Right renal pelvis (tissue), 4 donors: ENCODE measurements at places on chromosomes 1 and 21.

DNA sequence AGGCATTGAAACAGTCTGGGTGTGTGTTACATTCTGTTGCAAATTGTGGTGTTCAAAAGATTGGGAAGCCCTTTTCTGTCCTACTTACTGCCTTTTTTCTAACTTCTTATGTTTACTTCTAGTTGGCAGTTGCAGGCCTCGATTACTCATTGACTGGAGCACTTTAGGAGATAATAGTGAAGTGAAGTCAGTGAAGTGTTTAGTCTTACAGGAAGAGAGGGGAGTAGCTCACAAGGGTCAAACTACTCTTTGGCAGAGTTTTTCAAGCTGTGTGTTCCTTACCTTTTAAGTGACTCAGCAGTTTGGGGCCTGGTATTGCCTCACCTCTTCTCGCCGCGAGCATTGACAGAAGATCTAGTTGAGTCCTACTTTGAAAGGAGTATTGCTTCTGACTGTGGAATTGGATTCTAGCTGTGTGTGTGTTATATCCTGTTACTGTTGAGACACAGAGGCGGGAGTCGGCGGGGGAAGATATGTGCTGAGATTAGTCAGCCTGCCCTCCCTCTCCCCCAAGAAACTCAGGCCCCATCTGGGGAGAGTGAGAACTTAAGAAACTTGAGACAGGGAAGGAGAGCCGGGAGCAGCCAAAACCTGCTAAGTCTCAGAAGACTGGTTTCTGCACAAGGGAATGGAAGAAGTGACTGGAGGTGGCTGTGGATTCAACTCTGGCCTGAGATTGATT is 19.3 kb downstream of the AHCYL1 start:
- peak; percentile 44 for DNase-seq

GRCh38 chr21:15627011-15627410 is 102.8 kb upstream of the USP25 start:
- no peak for DNase-seq

GRCh38 chr1:36092798-36093185 is 4.1 kb downstream of the ADPRS start:
- DNase-seq: no peak

- no peak for DNase-seq
Observed at GRCh38 chr1:160007577-160008200, 24.1 kb downstream of the PIGM start.

GRCh38 chr1:12528021-12528852 is 89.8 kb downstream of the DHRS3 start:
- DNase-seq: no peak

- DNase-seq: no peak
Observed at GRCh38 chr1:222263791-222264190, 284.1 kb downstream of the HHIPL2 start.

DNA sequence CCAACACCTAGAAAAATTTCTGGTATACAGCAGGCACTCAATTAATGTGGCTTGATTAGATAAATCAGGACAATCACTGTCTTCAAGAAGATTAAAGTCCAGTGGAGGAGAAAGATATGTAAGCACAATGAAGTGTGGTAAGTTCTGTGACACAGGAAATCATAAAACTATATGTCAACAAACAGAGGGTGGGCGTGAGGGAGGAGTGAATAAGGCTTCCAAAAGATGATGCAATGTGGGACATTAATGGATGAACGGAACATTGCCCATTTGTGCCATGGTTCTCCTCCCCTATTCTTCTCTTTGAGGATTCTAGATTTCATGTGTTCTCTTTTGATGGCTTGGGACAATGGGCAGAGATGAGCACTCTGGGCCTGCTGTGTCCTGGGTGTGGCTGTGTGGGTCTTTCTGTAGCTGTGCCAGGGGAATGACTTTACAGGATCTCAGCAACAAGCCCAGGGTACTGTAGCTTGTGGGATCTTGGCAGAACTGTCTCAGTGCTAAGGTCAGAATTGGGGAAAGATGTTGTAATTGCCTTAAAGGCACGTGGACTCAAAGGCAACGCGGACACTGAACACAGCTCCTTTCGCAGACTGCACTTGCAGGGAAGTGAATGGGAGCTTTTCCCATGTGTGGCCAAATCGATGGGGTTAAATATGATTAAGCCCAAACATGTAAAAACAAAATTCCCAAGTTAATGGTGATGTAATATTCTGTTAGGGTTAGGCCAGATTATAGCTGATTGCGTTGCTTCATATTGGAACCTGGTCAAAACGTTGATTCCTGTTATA is 366.9 kb downstream of the TGFB2 start:
- no peak for DNase-seq

- DNase-seq: no peak
Observed at GRCh38 chr1:174724219-174724618, 275.5 kb upstream of the CACYBP start.

- DNase-seq: no peak
Observed at GRCh38 chr1:186899977-186900376, 71.2 kb downstream of the PLA2G4A start.

DNA sequence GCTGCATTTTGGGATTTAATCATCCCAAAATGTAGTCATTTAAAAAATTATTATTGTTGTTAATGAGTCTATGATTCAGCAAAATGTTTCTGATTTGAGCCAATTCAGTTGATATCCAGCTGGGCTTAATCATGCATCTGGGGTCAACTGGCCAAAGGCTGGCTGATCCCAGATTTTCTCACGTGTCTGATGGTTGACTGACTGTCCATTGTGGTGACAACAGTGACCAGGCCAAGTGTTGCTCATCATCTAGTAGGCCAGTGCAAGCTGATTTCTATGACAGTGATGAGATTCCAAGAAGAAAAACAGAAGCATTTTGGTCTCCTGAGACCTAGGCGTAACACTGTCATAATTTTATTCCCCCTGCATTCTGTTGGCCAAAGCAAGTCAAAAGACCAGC is 80.1 kb upstream of the ZC3H11B start:
- no peak for DNase-seq

- DNase-seq: no peak
Observed at GRCh38 chr1:61175976-61176375, 93.6 kb downstream of the NFIA start.

DNA sequence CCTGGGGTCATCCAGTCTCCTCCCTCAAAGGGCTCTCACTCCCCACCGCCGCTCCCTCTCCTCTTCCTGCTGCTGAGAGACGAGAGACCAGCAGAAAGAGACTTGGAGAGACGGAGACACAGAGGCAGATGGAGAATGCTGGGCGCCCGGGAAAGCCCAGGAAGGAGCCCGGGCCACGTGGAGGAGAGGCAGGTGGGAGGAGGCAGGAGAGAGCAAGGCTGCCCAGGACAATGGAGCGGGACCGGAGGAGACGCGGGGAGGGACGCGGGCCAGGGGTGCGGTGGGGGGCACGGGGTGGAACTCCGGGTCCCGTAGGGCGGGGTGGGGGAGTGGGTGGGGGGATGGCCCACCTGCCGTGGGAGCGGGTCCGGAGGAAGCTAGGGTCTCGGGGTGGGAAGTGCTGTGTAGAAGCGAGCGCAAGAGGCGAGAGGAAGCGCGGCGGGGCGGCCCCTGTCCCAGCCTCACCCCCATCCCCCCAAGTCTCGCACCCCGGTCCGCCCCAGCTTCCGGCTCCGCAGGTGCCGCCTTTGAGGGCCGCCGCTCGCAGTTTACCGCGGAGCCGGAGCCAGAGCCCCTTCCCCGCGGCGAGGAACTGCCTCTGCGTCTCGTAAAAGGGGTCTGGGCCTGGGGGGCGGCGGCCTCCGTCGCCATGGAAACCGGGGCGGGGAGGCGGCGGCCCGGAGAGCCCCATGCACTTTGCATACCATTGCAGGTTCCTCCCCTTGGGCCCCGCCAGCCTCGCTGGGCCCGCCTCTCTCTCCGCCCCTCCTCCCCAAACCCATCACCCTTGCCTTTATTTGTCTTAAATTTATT is 11.7 kb upstream of the EPHA2 start:
- no peak for DNase-seq

DNA sequence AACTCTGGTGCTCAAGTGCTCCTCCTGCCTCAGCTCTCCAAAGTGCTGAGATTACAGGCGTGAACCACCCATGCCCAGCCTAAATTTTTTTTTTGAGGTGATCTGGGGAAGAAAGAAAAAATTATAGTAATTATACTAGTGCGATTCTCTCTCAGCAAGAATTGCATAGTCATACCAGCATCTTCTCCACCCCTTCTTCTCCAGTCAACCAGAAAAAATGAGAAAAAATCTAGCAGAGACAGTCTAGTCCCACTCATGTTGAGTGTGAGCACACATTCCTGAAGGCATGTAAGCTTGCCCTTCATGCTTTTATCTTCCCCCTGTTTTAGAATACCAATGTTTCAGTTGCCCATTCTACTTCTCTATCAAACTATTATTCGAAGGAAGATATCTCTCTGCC is 207.6 kb downstream of the S1PR1 start:
- DNase-seq: no peak

DNA sequence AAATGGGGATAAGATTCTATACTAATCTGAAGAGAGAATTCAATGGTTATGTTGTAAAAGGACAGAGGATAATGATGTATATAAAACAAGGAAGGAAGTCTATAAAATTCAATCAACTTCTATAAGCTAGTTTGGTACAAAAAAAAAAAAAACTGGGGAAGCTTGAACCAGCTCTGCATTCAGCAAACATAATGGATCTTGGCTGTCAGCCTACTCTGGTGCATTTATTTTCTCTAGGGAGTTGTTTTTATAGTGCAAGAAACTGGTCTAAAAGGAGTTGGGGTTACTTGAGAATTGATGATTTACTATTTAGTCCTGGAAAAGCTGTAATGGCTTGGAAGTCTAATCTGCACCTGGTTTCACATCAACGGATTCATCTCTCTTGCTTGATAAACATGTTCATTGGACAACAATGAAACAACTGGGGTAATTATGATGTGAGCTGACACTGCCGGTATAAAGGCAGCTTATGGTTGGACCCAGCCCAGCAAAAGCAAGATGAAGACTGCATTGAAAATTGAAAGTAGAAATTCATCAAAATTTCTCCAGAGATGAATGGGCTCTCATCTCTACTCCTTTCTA is 199.4 kb upstream of the NRIP1 start:
- no peak for DNase-seq

DNA sequence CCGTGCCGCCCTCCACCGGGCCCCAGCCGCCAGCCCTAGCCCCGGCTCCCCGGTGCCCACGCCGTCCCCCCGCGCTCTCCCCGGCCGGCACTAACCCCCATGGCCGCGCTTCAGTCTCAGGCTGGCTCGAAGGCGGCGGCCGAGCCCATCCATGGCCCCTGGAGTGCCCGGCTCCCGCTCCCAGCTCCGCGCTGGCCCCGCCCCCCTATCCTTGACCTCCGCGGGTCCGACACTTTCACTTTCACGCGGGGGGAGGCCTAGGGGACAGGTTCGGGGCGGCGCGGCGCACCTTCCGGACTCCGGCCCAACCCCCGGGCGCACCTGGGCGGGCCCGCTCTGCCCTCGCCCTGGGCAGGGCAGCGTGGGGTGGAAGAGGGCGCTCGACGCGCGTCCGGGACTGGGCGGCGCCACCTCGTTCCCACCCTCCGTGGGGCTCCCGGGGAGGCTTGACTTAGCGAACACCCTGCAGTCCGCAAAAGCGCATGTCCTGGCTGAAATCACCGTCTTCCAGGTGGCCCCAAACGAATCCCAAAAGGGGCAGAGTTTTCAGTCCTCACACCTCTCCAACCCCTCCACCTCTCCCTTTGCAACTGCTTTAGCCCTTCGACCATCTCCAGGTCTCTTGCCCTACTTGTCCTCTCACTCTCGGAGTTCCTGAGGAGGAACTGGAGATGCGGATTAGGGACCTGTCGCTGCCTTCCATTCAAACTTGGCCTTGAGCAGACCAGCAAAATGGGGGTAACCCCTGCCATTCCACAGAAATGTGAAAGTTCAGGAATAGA is 3.9 kb upstream of the DENND2D start:
- no peak for DNase-seq

GRCh38 chr1:43995984-43996732 is 4.8 kb downstream of the CCDC24 start:
- DNase-seq: no peak
